Spleen (tissue), 13 donors: ENCODE measurements at places on chromosomes 7 and 10.
A peak's percentile ranks its signal among the peaks of the same experiment; 100 is the strongest.

DNA sequence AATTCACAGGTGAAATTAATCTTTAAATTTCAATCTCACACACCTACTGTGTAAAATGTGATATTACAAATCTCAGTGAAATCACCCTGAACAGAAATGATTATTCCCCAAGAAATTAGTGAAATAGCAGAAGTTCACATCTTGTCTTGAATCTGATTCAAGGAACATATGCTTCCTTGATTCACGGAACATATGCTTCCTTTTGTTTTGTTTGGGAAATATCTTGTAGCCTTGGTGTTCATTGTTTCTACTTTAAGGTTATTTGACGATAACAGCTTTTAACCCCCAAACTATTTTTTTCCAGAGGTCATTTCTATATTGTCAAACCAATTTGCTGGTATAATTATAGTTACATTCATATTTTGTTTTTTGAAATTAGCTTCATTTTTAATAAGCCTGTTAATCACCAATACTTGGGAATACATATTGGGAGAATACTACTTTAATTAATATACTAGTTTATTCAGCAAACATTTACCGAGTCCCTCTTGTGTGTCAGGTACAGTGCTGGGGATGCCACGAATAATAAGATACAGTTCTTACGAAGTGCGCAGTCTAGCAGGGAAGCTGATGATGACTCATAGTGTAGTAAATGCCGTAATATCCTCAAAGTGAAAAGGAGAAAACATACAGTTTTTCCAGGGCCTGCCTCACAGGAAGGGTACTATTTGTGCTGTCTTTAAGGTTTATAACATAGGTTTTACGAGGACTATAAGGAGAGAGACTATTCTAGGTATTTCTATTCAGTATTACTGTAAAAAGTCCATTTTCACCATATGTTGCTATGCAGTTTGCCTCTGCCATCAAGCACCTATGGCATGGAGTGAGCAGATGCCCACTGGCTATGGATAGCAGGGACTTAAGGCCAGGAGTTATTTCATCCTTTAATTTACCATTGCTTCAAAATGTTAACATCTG lies 32.5 kb downstream of the PRKAR2B start:
- DNase-seq = no peak

GRCh38 chr7:55486192-55486590 lies 86.1 kb downstream of the VOPP1 start:
- DNase-seq = no peak

DNA sequence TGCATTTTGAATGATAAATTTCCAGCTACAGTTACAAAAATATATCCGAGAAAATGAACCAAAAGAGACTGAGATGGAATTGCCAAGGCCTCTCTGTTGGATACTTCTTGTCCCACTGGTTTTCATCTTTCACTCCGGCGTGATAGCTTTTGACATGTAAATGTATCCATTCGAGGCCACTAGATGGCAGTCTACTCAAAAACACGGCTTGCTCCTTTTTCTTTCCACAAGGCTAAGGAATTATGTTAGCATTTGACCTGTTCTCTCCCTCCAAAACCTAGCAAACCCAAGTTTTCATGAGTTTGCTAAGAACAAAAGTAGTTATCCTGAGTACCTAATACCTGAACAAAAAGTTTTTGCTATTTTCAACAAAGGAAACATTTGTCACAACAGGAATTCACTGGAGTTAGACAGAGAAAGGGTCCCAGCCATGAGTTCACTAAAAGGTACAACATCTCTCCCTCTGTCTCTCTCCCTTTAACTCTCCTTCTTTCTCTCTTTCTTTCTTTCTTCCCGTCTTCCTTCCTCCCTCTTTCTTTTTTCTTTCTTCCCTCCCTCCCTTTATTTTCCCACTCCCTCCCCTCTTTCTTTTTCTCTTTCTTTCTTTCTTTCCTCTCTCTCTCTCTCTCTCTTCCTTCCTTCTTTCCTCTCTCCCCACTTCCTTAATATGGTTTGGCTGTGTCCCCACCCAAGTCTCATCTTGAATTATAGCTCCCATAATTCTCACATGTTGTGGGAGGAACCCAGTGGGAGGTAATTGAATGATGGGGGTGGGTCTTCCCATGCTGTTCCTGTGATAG lies 207.9 kb upstream of the MYO3A start:
- DNase-seq = no peak

- DNase-seq = no peak
Observed at GRCh38 chr10:21912625-21913024, 90.9 kb downstream of the DNAJC1 start.

DNA sequence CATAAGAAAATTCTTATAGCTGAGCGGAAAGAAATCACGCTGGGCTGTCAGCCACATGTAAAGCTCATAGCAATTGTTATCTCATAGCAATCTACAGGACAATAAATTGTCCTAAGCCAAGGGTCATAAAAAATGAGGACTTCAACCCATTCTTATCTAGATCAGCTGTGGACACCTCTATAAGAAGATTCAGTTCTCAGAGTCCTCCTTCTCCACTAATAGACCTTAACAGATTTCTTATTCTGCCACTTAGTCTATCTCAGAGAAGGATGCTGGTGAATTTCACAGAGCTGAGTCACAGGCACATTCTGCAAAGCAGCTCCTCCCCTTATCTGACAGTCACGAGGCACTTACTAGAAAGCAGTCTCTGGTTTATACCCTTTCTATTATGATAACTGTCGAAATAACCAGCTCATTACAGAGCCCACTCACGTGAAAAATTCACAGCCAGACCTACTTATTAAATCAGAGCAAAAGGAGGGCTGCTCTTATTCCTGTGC lies 185.3 kb upstream of the PCLO start:
- no peak for DNase-seq

DNA sequence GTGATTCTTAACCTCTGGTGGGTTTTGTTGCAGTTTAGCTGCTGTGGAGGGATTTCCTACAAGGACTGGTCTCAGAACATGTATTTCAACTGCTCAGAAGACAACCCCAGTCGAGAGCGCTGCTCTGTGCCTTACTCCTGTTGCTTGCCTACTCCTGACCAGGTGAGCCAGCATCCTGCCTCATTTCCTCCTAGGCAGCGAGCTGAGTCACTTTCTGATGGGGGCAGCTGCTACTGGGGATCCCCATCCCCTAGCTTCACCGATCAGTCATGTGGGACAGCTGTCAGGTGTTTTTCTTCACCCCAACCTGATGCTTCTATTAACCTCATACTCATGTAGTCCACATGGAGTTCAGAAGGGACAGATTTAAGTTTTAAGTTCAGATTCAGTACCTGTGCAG lies 21.7 kb upstream of the SMO start:
- no peak for DNase-seq

- peak; percentile 61 for DNase-seq
Observed at GRCh38 chr7:158017111-158018097, 570.2 kb downstream of the PTPRN2 start.

GRCh38 chr7:80392229-80393169 lies 119.4 kb downstream of the GNAT3 start:
- DNase-seq = no peak

DNA sequence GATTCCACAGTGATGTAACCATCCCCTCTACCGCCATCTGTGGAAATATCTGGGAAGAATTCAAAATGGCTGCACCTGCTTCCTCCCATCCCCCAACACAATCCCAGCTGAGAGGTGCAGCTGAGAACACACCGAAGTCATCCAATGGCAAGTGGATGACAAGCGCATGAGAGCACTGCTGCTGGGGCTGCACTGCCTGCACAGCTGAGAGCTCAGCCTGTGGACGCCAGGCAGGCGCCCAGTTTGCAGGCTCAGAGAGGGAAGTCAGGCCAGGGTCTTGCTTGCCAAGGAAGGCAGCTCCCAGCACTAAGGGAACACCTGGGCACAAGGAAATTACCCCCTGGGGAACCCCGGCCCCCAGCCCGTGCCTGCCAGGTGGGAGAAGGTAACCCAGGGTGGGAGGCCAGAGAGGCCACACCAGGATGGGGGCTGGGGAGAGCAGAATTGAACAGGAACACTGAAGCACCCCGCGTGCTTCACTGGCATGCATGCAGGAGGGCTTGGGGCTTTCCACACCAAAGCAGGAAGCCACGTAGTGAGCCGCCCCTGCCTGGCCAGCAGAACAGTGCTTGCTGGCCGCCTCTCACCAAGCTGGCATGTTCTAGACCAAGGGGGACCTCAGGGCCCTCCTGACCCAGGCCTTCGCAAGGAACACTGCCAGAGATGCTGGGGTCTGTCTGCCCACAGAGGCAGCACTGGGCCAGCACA lies 46.2 kb downstream of the FAM53B start:
- peak; percentile 87 for DNase-seq

GRCh38 chr7:136339464-136339863 lies 362.3 kb upstream of the MTPN start:
- no peak for DNase-seq

DNA sequence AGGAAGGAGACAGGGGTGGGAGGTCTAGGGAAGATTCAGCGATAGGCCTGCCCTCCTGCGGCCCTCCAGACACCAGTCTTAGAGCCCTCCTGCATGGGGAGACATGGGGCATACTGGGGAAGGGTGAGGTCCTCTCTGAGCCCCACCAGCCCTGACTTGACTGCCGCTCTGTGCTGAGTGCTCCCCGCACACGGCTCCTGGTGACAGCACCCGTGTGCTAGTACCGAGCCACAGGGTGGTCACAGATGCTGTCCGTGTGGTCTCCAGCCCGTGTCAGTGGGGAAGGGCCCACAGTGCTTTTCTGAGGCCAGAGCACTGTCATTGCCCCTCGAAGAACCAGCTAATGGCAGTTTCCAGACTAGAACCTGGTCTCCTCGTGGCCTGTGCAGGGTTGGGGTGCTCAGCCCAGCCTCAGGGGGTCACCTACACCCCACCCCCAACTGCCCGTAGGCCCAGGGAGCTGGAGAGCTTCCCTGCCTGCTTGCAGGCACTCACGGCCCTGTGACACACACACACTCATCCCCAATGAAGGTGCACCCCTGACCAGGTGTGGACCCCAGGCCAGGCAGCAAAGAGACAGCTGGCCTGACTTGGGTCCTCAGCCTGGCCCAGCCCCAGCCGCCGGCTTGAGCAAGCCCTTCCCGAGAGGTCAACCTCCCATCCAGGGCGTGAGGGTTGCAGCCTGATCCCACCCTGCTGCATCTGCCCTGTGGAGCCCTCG lies 86.0 kb upstream of the RET start:
- DNase-seq = peak; percentile 70

DNA sequence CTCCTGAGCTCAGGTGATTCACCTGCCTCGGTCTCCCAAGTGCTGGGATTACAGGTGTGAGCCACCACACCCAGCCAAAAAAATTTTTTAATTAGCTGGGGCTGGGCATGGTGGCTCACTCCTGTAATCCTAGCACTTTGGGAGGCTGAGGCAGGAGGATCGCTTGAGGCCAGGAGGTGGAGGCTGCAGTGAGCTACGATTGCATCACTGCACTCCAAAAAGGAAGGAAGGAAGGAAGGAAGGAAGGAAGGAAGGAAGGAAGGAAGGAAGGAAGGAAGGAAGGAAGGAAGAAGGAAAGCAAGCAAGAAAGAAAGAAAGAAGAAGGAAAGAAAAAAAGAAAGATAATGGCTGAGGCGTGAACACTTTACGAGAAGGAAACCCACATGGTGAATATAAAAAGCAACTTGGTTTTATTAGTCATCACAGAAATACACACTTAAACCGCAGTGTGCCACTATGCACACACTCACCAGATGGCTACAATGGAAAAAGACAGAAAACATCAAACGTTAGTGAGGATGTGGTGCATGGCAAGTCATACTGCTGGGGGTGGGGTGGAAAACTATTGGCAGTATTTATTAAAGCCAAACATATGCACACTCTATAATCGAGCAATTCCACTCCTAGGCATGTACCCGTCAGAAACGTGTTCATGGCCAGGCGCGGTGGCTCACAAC lies 4.4 kb upstream of the CCL26 start:
- DNase-seq = no peak

DNA sequence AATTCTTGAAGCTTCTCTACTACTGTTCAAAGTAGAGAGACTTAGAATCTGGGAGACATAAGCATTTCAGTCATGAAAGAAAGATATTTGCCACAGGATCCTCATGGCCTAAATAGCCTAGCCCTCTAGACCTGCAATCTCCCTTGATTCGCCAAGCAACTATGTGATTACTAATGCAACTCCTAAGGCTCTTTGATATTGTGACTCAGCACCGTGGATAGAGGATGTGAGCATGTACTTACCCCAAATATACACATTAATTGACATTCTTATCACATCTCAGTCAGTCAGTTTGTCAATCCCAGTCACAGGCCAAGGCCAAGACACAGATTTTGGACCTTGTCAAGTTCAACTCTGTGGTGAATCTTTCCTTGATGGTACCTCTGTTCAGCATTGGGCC lies 42.6 kb downstream of the GPR37 start:
- no peak for DNase-seq

DNA sequence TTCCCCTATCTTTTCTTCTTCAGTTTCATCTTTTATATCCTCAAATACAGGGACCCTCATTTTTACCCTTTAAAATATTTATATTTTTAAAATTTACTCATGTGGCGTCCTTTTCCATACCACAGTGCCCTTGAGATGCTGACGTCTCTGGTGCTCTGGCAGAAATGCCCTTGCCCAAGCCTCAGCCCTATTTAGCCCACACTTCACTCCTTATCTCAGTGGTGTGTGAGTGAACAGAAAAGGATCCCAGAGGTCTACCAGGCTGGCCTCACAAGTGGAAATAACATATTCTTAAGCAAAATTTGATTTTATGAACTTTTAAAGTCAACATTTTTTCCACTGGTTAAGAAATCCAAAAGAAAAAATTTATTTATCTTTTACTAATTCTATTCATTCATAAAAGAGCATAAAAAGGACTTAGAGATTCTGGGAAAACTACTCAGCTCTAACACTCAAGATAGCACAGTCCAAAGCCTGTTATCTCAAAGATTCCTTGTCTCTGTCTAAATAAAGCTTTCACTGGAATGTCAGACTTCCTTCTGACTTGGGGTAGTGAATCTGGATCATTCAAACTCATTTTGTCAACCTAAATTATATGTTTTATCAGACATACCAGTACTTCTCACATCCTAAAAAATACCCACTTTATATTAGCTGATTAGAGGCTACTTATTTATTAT lies at the start of gene NEBL:
Gene NEBL, minus strand, starts transcription at position 166 of the 680 bp plus-strand sequence. Its CDS starts 106 bp downstream, at position 60.
- DNase-seq = no peak

DNA sequence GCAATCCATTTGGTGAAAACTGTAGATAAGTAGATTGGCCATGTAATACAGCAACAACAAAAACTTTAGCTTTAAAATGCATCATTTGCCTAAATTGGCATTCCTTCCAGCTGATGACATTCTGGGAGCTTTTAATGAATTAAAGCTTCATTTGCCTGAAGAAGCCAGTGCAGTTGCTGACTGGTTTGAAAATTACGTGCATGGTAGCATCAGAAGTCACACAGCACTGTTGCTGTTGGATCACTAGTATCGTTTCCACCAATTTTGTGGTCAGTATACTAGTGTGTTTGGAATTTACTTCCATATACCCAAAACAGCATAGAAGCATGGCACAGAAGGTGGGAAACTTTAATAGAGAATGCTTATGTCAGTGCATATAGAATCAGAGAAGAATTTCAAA lies 194.9 kb downstream of the ETV1 start:
- no peak for DNase-seq

GRCh38 chr10:75434291-75434690 lies 2.9 kb downstream of the LRMDA start:
- no peak for DNase-seq

- DNase-seq = no peak
Observed at GRCh38 chr7:113796557-113796956, 122.3 kb downstream of the PPP1R3A start.

- no peak for DNase-seq
Observed at GRCh38 chr7:27118580-27118979, 12.0 kb downstream of the HOXA4 start.
